Cortex of kidney (tissue), 1 donor: ENCODE measurements at places on chromosomes 12 and 14.

GRCh38 chr12:64968989-64969819 lies 144.8 kb downstream of the TBC1D30 start:
- no peak for DNase-seq

GRCh38 chr12:105570944-105571343 lies 240.5 kb downstream of the C12orf75 start:
- DNase-seq = no peak

- no peak for DNase-seq
Measured at GRCh38 chr12:11920231-11920630, 150.5 kb upstream of the BCL2L14 start.

GRCh38 chr14:33057585-33057984 lies 118.9 kb downstream of the NPAS3 start:
- no peak for DNase-seq

DNA sequence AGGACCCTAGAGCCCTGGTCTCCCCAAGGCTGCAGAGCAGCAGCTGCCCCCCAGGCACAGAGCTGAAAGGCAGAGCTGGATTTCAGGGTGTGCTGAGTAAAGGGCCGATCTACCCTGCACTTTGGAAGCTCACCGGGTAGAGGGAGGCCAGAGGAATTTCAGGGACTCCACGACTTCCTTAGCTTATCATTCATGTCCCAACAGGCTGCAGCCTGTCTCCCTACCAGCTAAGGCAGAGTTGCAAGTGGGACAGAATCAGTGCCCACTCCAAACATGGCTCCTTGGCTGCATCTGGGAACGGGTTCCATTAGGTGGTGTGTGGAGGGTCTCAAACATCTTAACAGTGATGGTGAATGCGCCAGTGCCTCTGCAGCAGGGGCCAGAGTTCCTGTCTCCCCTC lies 27.5 kb downstream of the MMAB start:
- no peak for DNase-seq

DNA sequence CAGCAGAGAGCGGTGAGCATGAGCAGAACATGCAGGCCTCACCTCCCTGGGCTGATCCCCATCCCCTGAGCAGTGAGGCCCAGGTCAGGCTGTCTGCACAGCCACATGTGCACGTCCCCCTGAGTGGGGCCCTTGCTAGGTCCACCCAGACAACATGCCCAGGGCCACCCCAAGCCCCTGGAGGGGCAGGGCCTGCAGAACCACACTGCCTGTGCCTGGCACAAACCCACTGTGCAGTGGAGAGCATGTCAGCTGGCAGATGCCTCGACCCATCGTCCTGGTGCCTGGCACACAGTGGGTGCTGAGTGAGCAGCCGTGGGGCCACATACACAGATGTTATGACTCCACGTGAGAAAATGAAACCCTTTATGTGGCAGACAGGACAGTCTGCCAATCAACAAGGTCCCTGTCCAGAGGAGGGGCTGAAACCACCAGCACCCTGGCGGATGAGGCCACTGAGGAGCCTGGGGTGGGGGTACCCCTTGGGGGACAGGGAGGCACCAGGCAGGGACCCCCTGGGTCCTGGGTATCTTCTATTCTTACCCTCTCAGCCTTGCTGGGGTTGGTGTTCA lies 8.3 kb downstream of the ANHX start:
- no peak for DNase-seq

DNA sequence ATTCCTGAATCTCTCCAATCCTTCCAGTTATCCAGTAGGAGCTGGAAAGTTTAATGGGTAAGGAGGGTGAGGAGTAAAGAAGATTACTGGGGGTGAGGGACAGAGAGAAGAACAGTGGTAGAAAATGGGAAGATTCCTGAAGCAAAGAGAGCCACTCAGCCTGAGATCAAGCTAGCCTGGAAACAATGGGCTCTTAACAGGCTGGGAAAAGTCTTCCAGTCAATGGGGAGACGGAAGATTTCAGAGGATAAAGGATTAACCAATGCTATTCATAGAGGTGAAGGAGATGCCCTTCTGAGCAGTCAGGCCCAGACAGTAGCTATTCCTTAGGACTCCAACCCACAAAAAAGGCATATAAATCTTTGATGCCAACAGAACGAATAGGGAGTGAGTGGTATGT lies 14.8 kb downstream of the GDF11 start:
- DNase-seq = no peak

GRCh38 chr12:52632656-52633055 lies 14.3 kb upstream of the KRT73 start:
- DNase-seq = no peak

GRCh38 chr12:103470664-103471063 lies 25.1 kb downstream of the C12orf42 start:
- no peak for DNase-seq

DNA sequence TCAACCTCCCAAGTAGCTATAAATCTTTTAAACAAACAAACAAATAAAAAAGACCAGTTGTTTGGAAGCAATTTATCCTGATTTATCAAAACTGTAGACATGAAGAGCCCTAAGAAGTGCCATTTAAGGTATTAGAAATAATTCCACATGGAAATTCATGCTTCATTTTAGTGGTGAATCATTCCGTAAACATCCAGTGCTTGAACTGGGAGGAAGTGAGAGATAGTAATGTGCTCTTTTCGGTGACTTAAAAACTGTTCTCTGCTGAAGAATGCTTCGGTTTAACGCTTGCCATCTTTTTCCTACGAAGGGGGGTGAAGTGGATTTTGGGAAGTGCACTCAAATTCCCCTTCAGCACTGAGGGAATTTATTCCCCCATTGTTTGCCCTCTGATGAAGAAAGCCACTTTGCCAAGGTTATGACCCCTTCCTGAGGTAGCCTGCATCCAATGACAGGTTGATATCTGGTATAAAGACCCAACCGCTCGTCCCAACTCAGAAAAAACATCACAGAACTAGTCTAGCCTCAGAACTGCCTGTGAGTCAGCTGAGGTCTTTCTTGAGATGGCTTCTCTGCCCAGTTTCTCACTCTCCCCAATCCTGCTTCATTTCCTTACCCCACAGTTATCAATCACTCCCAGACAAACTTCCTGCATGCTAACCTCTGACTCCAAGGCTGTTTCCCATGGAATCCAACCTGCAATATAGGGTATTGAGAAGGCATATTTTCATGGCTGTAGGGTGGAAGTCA lies 244.1 kb downstream of the AEBP2 start:
- DNase-seq = no peak

DNA sequence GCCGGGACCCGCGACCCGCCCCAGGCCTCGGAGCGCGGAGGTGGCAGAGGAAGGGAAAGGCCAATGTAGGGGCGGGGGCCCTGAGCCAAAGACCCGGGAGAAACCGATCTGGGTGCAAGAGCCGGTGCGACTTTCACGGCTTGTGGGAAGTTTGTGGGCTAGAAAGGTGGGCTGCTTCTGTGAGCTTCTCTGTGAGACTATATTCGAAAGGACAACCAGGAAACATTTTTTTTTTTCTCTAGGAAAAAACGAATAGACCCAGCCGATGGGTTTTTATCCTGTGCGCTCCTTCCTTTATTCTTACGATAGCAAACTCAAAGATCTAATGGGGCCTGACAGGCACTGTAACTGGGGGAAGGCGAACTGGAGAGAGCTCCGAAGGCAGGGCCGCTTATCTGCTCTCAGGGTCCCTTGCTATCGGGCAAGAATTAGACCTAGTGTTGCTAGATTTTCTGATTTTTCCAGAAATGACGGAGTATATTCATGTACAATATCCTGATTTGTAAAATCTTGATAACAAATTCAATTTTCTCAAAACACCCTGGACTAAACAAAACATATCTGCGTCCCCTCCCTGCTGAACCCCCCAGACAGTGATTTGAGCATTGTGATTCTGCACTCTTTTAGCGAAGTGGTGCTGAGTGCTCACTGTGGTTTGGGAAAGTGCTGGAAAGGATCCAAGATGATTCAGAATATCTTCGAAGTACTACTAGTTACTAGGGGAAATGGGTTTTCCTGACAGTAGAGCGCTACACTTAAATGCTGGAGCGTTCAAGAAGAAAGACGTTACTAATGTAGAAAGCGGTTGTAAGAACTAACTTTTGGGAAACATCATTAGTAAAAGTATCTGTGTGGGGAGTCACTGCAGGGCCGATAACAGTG lies 563 bp upstream of the STXBP6 start:
- DNase-seq = no peak

- no peak for DNase-seq
Measured at GRCh38 chr14:33612197-33612505, 338.7 kb downstream of the EGLN3 start.

GRCh38 chr12:14247166-14247565 lies 118.3 kb upstream of the ATF7IP start:
- DNase-seq = no peak

DNA sequence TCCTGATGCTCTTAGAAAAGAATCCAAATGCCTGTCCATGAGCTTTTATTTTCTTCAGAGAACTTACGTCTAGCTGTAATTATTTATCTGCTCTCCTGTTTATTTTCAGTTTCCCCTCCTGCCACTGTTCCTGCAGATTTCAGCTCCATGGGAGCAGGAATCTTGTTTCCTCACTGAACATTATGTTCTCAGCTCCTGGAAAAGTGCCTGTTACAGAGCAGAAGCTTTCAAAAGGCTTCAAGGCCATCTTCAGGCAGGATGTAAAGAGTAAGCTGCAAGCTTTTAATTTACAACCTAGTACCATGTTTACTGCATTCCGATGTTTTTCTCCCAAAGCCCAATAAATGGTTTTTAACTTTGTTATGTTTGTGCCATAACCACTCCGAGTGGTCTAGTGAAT lies 98.4 kb upstream of the BTG1 start:
- DNase-seq = no peak

DNA sequence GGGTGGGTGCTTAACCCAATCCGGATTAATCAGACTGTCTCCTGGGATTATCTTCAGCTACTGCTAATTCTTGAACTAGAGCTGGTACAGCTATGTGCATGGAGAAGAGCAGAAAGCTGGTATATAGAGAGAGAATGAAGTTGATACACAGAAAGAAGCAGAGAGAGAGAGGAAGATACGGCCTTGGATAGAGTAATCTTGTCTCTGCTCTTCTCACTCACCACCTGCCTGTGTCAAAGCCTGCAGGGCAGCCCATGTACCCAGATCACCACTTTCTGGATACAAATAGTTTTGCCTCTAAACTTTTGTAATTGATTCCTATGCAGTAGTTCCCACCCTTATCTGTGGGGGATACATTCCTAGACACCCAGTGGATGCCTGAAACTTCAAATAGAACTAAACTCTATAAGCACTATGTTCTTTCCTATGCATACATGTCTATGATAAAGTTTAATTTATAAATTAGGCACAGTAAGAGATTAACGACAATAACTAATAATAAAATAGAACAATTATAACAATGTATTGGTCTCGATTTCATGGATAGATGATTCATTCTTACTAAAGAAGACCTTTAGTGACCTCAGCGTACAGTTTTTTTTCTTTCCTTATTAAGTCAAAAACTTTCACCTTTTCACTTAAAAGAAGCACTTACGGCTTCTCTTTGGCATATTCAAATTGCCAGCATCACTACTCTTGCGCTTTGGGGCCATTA lies 45.5 kb downstream of the YEATS4 start:
- DNase-seq = no peak

- DNase-seq = no peak
Measured at GRCh38 chr12:119145367-119145766, 33.4 kb upstream of the HSPB8 start.

- no peak for DNase-seq
Measured at GRCh38 chr14:77067632-77068516, 30.2 kb upstream of the CIPC start.
